ENCODE measurements at places on chromosomes 2 and 18. TPM values are rescaled to one million over a fixed set of nuclear protein-coding genes. Genes with fewer than 3 reads are reported as not detected.

MEP1B gene
- not detected for total RNA-seq

KRTCAP3 gene
- 57.3 TPM for total RNA-seq

PAPOLG gene
- 21.1 TPM for total RNA-seq

LINC00305 gene
- not detected for total RNA-seq

CFAP65 gene
- 0.18 TPM for total RNA-seq

ANKRD30B gene
- not detected for total RNA-seq

PID1 gene
- 1.9 TPM for total RNA-seq

KCNS3 gene
- 7.2 TPM for total RNA-seq

B3GNT2 gene
- total RNA-seq, result 55.3 TPM

GRCh38 chr2:147355706-147356105 is 489.1 kb upstream of the ACVR2A start:
- no peak for DNase-seq
- no peak overlapping the region for H3K27ac ChIP-seq
- H3K27me3 ChIP-seq, result no peaks in the 10 kb centered on the region
- no peaks in the 10 kb centered on the region for H3K4me1 ChIP-seq

GRCh38 chr2:23772684-23773083 is 154.2 kb downstream of the ATAD2B start:
- no peak overlapping the region for H3K4me3 ChIP-seq
- H3K27ac ChIP-seq, result no peak overlapping the region
- peaks cover 26% of the 10 kb centered on the region for H3K36me3 ChIP-seq
- no peaks in the 10 kb centered on the region for H3K27me3 ChIP-seq
- no peaks in the 10 kb centered on the region for H3K4me1 ChIP-seq
- DNase-seq, result no peak

DNA sequence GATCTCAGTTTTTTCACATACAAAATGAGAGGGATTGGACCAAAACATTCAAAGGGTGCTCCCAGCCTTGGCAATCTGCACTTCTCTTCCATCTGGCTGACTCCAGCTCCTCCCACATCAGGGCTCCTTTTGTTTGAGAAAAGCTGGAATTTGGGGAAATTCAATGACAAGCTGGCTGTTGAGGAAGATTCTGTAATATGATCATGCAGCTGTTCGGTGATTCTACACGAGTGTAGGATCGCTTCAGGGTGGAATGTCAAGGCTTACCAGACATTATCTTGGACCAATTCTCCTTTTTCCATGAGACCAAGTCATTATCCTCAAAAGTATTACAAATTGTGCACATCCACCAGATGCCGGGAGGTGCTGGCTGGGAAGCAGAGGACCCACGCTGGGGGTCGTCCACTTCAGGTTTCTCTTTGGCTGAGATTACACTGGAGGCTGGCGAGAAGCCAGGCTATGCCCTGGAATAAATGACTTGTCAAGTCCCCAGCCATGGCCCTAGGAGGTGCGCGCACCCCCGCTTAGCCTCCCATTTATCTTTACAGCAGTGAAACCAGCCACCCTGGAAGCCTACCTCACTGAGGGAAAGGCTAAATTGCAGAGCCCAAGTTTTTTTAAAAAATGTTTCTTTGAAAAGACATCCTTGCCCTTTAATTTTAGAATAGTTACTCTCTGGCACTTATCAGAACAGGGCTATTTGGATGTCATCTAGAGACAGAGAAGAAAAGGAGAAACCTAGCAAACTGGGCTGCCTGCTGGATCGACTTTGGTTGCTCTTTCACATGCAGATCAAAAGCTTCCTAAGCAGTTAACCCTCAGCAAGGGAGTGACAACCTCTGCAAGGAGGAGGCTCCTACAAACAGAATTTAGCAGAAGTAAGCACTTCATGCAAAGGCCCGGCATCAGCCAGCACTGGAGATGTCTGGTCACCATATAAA is 42.5 kb upstream of the LCLAT1 start:
- peak; percentile 60 for DNase-seq
- no peak overlapping the region for H3K27ac ChIP-seq
- H3K27me3 ChIP-seq, result peaks cover 4% of the 10 kb centered on the region
- peaks cover 11% of the 10 kb centered on the region for H3K4me1 ChIP-seq
- peaks cover 9% of the 10 kb centered on the region for H3K36me3 ChIP-seq

- peaks cover 3% of the 10 kb centered on the region for H3K4me1 ChIP-seq
- no peaks in the 10 kb centered on the region for H3K27me3 ChIP-seq
- no peak overlapping the region for H3K27ac ChIP-seq
- no peak for DNase-seq
Measured at GRCh38 chr2:54473851-54474250, 17.7 kb downstream of the SPTBN1 start.

GRCh38 chr2:121897335-121897970 is 142.0 kb downstream of the TSN start:
- DNase-seq, result peak; percentile 63
- H3K27me3 ChIP-seq, result no peaks in the 10 kb centered on the region
- peaks cover 1% of the 10 kb centered on the region for H3K36me3 ChIP-seq
- no peaks in the 10 kb centered on the region for H3K4me1 ChIP-seq

DNA sequence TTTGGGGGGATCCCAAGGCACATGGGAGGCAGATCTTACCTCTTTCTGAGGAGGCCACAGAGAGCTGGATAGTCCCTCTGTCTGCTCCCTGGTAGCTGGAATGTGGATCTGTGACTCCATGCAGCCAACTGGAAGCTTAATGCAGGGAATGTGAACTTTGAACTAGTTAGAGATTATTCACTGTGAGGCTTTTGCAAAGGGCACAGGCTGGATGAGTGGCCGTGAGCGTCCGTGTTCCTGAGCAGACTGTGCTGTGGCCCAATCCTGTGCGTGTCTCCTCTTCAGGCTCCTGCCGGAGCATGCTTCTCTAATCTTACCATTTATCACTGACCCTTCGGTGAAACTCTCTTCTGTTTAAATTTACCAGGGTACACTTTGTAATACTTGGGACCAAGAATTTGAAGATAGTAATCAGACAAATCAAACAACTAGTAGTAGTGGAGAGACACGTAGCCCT is 187.6 kb downstream of the PTPRM start:
- H3K36me3 ChIP-seq, result no peaks in the 10 kb centered on the region
- no peaks in the 10 kb centered on the region for H3K4me1 ChIP-seq
- no peaks in the 10 kb centered on the region for H3K27me3 ChIP-seq
- no peak overlapping the region for H3K27ac ChIP-seq
- H3K4me3 ChIP-seq, result no peak overlapping the region

DNA sequence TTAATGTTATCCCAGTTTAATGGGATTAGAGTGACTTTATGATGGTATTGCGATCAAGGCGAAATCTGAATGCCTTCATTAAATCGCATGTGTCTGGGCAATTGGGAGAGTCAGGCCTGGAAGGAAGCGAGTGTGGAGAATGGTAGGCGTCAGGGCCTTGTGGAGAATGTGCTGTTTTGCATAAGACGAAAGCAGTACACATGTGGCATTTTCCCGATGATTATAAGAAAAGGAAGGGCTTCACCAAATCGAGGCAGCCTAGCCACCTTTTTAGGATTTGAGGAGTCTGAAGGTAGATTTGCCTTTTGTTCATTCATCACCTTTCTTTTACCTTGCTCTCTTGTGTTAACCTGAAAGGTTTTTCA is 1.0 kb downstream of the ZNF532 start:
- H3K4me1 ChIP-seq, result peaks cover 12% of the 10 kb centered on the region
- no peak for DNase-seq
- peak overlapping the region; percentile 86 for H3K27ac ChIP-seq
- H3K36me3 ChIP-seq, result peaks cover 65% of the 10 kb centered on the region
- peak overlapping the region; percentile 79 for H3K4me3 ChIP-seq

DNA sequence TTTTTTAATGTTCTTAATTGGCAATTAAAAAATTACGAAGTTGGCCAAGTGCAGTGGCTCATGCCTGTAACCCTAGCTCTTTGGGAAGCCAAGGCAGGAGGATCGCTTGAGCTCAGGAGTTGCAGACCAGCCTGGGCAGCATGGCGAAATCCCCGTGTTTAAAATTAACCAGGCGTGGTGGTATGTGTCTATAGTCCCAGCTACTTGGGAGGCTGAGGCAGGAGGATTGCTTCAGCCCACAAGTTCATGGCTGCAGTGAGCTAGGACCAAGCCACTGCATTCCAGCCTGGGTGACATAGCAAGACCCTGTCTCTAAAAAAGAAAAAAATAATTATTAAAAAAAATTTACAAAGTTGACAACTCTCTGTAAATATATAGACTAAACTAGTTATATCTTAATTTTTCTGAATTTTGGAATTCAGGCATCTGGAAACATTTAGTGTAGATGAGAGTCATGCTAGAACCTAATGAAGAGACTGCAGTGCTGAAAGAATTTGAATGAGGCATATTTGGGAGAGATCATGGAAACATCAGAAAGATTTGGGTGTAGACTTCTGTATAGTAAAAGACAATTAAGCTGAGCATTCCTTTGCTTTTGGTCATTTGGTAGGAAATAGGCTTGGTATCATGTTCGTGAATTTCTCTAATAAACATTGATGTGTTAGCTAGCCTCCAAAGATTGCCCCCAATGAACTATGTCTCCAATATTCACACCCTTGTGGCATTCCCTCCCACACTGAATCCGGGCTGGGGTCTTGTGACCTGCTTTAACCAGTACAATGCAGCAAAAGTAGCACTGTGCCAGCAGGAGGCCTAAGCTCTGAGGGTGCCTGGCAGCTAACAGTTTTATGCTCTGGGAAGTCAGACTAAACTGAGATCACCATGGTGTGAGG is 4.2 kb upstream of the ROCK1 start:
- H3K27ac ChIP-seq, result no peak overlapping the region
- H3K4me1 ChIP-seq, result peaks cover 6% of the 10 kb centered on the region
- H3K36me3 ChIP-seq, result no peaks in the 10 kb centered on the region
- H3K4me3 ChIP-seq, result no peak overlapping the region
- H3K27me3 ChIP-seq, result no peaks in the 10 kb centered on the region

- no peaks in the 10 kb centered on the region for H3K4me1 ChIP-seq
- no peak for DNase-seq
- no peak overlapping the region for H3K4me3 ChIP-seq
- no peak overlapping the region for H3K27ac ChIP-seq
Measured at GRCh38 chr2:138794724-138795123, 14.5 kb upstream of the NXPH2 start.

DNA sequence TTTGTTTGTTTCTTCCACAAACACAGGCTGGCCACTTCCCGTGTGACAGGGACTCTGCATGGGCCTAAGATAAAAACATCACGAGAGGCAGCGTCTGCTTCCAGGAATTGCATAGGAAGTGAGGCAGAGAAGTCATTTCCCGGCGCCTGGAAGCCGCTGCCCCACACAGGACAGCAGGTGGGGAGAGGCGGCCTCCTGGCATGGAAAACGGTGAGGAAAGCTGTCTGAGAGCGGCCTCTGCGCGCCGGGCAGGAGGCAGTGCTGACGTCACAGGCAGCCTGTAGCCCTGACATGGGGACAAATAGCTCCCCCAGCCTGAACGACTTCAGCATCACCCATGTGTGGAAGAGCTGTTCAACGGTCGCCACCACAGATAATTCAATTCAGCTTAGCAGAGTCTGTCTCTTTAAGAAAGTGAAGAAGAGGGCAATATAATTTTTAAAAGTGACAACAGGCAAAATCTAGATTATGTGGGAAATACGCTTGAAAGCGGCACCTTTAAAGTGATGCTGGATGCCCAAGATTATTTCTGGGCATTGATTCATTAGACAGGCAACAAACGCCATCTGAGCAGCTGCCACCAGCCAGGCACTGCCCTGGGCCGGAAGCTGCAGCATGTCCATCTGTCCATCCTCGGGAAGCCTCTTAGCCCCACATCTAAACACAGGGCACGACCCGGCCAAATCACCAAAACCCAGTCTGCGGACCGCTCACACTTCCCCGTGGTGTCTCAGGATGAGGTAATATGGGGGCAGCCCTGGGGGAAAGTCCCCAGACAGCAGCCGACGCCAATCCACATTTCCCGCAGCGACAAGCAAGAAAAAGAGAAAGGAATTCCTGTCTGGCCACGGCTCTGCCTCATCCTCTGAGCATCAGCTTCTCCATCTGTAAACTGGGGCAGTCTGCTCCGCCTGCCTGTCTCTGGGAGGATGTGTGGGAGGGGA is 138.9 kb downstream of the PXDN start:
- H3K36me3 ChIP-seq, result no peaks in the 10 kb centered on the region
- H3K4me3 ChIP-seq, result no peak overlapping the region
- H3K27ac ChIP-seq, result peak overlapping the region; percentile 11
- H3K4me1 ChIP-seq, result peaks cover 13% of the 10 kb centered on the region
- DNase-seq, result peak; percentile 92

DNA sequence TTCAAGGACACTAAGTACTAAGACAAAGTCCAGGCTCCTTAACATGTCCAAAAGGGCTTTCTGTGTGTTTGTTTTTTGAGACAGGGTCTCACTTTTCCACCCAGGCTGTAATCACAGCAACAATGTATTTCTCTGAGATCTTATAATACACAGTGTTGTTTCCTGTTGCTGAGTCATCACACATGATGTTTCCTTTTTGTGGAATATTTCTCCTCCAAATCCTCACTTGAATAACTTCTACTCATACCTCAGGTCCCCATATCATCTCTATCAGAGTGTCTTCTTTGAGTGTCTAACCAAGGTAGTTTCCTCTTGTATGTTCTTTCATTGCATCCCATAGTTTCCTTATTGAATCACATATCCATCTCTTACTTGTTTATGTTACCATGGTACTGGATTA is 632.0 kb upstream of the PIK3C3 start:
- DNase-seq, result no peak
- H3K27ac ChIP-seq, result no peak overlapping the region
- no peaks in the 10 kb centered on the region for H3K4me1 ChIP-seq

GRCh38 chr2:9139491-9140443 is 66.8 kb upstream of the ASAP2 start:
- peak; percentile 84 for DNase-seq
- H3K27ac ChIP-seq, result no peak overlapping the region
- no peaks in the 10 kb centered on the region for H3K4me1 ChIP-seq
- H3K27me3 ChIP-seq, result peaks cover 2% of the 10 kb centered on the region
- H3K4me3 ChIP-seq, result peak overlapping the region; percentile 35
